Activated B cell treated with CpG ODN at 0.5 μM for 24 hours (primary cell): ENCODE measurements at places on chromosomes 2 and 18.

DNA sequence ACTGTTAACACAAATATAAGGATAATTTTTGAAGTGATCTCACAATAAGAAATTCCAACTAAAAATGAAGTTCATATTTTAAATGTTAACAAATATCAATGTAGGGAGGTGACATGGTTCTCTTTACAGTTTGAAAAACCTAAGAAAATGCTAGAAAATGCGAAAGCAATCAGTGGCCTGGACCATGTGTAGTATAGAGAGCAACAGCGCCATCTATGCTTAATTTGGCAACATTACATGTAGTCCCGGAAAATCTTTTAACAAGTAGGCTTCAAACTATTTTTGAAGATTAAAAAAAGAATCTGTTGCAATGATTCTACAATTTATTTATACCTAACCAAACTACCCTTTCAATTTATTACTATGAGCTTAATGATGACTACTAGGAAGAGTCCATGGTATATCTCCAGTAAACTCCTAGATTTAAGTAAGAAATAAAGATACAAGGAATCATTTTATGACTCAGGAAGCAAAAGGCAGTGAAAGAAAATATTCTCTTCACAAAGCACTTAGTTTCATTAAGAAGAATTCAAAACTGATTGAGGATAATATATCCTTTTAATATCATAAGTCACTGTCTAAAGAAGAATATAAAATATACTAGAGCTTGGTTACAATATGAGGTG, 33.3 kb downstream of the NDUFA10 start:
- no peak for DNase-seq

- DNase-seq: no peak
Observed at GRCh38 chr18:10322435-10322834, 132.0 kb upstream of the APCDD1 start.

GRCh38 chr2:41836948-41837347, 210.9 kb upstream of the PKDCC start:
- DNase-seq: no peak

GRCh38 chr2:120761164-120761861, 25.6 kb downstream of the GLI2 start:
- no peak for DNase-seq

DNA sequence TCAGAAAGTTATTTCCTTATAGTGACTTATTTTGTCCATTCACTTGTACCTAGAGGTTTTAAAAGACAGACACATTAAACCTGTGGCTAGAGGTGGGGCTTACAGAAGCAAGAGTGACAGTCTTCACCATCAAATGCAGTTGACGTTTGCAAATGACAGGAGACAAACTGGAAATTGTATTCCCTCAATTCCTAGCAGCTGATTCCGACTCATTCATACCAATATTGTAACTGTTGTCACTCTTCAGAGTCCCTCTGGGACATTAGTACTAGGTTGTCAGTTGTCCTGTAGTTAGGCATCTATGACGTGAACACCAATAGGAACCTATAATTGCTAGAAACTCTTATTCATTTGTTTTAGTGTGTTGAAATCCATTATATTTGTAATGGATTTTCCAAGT, 794.7 kb downstream of the DCC start:
- no peak for DNase-seq

GRCh38 chr2:200319548-200320337, 13.2 kb downstream of the SPATS2L start:
- no peak for DNase-seq

GRCh38 chr18:72089432-72089831, 454.7 kb downstream of the CBLN2 start:
- DNase-seq: no peak

- no peak for DNase-seq
Observed at GRCh38 chr2:54590216-54591120, 133.0 kb upstream of the EML6 start.
